ENCODE measurements at places on chromosomes 2 and 18.

GRCh38 chr2:36394804-36395203, 39.2 kb downstream of the CRIM1 start:
- no peak for DNase-seq

- no peak for DNase-seq
These were observed 91.0 kb downstream of the LIMS1 start for GRCh38 chr2:108625186-108625827.

- DNase-seq, result no peak
These were observed 284.7 kb downstream of the TRIB2 start for GRCh38 chr2:13001408-13001807.

- no peak for DNase-seq
These were observed 142.7 kb upstream of the CREB1 start for GRCh38 chr2:207387001-207387571.

DNA sequence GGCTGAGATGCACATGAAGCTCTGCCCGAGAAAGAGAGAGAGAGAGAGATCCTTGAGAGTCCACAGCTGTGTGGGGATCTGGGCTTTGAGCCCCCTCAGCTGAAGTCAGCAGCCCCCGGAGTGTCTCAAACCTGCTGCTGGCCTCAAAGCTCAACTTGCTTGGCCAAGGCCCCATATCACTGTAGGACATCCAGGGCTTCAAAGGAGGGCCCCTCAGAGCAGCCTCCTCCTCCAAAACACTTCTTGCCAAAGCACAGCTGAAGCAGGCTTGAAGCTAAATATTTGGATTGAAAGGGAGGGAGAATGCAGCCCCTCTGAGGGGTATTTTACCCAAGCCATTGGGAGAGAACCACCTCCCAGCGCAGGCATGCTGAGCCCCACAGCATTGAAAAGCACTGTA, 357.6 kb downstream of the OSR1 start:
- DNase-seq, result no peak

- DNase-seq, result no peak
These were observed 72.2 kb upstream of the MYCN start for GRCh38 chr2:15868186-15868585.

- no peak for DNase-seq
These were observed 21.1 kb downstream of the INPP5D start for GRCh38 chr2:233081232-233081730.

DNA sequence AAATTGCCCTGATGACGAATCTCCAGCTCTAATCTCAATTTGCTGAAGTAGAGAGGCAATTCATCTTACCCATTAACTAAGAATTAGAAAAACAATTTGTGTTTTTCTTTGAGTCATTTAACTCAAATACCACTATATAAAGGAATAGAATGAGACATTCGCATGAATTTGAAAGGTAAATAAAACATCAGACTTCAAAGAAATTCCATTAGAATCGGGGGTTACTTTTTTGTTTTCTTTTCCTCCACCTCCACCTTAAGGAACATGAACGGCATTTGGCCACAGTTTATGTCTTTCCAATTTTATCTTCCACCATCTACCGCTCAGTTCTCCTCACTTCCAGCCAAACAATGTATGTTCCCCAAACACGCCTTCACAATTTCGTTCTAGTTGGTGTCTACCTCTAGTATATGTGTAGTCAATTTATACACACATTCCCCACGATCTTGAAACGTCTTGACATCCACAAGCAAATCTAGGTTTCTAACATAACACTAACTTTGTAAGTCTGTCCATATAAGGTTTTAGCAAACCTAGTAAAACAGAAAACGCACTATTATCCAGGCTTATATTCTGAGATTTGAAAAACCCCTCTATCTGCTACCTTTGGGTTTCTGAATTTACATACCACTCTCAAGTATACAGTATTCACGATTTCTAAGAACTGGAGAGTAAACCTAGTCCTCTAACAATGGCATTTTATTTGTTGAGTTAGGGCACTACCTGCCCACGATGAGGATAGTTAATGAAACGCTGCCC, 1.2 kb upstream of the SMCHD1 start:
- no peak for DNase-seq

DNA sequence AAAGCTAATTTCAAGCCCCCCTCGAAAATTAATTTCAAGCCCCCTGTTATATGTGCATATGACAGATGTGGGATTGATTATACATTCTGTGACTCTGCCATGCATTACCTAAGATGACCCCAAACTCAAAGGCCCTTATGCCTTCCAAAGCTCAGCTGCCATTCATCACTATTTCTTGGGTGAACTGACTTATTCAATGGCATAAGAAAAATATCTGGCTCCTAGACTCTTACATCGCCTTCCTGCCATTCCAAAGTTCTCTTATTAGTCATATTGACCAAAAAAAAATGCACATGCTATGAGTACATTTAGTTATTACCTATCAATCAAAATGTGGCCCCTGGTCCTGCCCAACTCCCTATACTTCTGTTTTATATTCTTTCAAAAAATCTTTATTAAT, 291.8 kb upstream of the CHAC2 start:
- DNase-seq, result no peak

DNA sequence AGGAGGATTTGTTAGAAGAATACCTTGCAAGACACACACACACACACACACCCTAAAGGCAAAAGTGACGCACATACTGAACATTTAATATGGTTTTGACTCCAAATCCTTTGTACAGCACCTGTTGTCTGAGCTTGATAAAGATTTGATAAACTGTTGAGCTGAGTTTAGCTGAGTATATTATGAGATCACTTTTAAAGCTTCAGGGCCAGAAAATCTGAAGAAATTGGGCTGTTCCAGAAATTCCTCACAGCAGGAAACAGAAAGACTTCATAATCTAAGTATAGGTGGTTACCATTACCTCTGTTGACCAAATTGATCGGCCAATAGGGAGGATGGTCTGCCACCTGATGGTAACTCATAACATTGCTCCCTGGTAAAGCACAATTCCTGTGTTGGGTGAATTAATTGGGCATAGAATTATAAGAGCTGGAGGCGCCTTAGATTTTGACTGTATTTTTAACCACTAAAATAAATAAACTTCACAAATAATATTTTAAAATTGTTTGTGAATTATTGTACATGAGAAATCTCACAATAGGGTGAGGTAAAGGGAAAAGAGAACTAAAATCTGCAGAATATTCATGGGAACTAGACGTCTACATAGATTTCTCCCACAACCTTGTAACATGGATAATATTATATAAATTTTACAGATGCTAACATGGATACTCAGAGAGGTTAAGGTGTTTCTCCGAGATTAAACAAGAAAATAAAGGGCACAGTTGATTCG, 21.8 kb upstream of the RPIA start:
- peak; percentile 13 for DNase-seq

DNA sequence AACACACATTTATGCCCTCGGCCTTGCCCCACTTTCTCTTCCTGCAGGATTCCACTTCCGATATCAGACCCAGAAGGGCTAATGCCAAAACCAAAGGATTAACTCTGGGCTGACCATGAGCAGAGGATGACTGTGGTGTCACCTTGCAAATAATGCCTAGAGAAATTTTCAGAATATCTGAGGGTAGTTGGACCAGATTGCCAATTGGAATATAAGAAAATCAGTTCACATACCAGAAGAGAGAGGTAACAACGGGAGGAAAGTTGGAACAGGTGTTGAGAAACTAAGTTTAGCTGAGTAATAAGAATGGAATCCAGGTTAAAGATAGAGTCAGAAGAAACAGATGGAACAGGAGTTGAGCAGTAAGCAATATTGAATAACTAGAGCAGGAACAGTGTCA, 232.7 kb upstream of the UBE2E3 start:
- DNase-seq, result no peak

- DNase-seq, result no peak
These were observed 23.4 kb downstream of the TMEM177 start for GRCh38 chr2:119702203-119702917.

DNA sequence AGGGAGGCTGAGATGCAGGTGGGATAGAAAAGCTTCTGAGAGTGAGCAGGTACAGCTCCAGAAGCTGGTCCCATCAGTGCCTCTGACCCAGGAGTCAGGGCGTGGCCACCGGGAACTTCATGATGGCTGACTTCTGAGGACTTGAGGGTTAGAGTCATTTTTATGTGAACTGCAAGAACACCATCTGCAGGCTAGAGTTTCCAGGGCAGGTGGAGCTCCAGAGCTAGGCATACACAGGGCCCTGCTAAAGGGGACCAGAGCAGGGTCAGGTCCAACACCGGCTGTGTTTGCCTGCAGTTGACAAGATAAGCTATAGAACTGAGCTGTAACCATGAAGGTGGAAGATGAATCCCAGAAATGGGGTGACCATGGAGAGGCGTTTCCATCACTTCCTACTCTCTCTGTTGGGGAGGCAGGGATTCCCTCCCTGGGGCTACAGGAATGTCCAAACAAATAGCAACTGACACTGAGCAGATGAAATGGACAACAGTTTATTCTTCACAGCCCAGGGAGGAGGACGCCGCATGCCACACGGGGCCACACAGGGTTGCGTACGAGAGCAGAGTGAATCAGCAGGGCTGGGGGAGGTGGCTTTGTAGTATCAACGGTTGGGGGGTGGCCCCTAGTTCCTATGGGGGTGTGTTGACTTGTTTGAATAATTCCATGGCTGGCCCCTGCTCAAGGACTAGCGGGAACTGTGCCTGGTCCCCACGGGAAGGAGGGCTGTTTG, 77.6 kb upstream of the ZNF516 start:
- no peak for DNase-seq

DNA sequence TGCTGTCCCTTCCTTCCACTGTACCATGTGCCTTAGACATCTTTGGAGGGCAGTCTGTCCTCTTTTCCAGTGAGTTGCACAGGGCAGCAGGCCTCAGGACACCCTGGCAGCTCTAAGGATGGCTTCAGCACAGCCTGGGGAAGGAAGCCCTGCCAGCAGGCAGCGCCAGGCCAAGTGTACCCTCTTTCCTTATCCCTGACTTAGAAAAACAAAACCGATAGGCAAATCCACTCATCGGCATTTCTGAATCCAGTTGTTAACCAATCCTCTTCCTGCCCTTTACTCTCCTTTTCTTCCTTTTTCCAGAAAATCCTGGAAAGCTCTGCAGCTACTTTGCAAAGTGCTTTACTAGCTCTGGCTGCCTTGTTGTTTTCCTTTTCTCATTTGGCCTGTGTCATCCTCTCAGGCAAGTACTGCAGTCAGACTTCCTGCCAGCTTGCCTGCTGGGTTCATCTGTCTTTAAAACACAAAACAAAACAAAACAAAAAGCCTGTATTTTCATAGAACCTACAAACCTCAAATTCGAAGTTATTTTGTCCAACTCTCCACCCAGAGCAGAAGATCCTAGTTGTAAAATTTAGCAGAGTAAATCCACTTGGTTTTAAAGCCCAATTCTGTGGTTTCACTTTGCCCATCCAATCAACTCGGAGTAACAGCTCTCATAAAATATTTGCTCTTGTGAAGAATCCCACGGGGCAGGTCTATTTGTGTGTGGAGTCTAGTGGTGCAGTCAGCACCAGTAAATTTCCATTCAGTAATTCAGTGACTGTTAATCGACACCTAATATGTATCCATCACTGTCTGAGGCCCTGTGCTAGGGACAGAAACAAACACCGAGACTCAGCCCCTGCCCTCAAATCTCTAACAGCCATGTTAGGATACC, 45.2 kb downstream of the PCBP1 start:
- peak; percentile 86 for DNase-seq

DNA sequence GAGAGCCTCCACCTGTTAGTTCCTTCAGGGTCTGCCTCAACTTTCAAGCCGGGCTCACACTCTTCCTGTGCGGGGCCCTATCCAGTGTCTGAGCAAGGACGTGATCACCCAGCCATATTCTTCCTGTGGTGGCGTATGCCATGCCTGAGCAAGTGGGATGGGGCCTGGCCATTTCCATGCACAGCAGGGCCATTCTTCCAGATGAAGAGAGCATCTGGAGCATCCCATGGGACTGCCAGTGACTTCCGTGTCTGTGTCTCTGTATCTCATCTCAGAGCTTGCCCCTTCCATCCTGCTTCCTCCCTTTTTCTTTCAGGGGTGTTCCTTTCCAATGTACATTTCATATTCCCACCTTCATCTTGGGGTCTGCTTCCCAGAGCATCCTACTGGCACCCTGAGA, 20.2 kb downstream of the SCG2 start:
- DNase-seq, result no peak

- DNase-seq, result no peak
These were observed 24.1 kb downstream of the ANXA4 start for GRCh38 chr2:69766014-69766413.

GRCh38 chr18:63107931-63108330, 211.6 kb downstream of the BCL2 start:
- no peak for DNase-seq

GRCh38 chr2:794554-795241, 117.5 kb upstream of the TMEM18 start:
- DNase-seq, result no peak

DNA sequence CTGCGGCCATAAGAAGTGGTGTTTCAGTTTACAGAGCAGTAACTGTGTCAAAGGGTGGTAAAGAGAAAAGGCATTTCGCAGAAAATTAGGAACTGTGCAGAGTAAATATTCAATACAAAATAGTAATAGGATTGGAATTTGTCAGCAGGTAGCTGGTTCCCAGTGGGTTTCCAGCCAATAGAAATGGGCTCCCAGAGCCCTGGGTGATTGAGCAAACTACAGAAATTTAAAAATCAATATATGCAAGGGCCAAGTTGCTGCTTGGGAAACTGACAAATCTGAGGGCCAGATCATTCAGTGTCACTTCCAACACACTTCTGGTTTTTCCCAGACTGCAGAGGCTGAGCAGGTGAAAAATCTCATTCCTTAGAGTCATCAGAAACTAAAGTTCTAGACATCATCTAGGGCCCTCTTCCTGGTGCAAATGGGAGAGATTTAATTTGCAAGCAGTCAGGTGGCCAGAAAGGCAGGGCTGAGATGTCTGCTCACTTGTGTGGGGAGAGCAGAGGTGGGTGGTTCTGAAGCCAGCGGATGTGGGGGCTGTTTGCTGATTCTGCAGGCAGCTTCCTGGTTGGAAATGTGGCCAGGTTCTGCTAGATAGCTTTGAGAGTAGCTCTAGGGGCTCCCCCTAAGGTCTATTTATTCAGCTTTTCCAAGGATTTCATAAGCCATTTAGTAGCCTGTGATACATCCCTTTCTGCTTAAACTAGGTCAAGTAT, 182.4 kb downstream of the NCK2 start:
- DNase-seq, result no peak

DNA sequence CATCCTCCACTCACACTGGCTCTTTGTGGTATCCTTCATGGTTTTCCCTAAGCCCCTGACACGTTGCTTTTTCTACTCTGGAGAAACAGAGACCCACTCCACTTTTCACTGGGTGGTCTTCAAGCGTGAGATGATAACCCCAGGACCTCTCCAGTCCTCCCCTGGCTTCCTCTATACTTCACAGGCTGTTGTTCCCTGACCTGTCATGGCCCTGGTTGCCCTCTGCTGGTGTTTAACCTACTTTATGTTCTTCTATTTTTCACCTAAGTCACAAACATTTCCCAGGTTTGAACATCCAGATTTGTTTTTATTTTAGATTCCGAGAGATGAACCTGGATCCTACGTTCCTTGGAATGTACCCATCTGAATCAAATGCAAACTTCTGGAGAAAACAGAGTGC, 84.5 kb downstream of the AOX1 start:
- no peak for DNase-seq

GRCh38 chr18:75154259-75154658, 54.7 kb downstream of the PTGR3 start:
- no peak for DNase-seq

GRCh38 chr2:68726608-68727367, 7.8 kb upstream of the ARHGAP25 start:
- no peak for DNase-seq

All from NCI-H1694 treated with DMSO at 0.1 percent for 48 hours (cell line).